ENCODE measurements at places on chromosomes 11 and 22.

DNA sequence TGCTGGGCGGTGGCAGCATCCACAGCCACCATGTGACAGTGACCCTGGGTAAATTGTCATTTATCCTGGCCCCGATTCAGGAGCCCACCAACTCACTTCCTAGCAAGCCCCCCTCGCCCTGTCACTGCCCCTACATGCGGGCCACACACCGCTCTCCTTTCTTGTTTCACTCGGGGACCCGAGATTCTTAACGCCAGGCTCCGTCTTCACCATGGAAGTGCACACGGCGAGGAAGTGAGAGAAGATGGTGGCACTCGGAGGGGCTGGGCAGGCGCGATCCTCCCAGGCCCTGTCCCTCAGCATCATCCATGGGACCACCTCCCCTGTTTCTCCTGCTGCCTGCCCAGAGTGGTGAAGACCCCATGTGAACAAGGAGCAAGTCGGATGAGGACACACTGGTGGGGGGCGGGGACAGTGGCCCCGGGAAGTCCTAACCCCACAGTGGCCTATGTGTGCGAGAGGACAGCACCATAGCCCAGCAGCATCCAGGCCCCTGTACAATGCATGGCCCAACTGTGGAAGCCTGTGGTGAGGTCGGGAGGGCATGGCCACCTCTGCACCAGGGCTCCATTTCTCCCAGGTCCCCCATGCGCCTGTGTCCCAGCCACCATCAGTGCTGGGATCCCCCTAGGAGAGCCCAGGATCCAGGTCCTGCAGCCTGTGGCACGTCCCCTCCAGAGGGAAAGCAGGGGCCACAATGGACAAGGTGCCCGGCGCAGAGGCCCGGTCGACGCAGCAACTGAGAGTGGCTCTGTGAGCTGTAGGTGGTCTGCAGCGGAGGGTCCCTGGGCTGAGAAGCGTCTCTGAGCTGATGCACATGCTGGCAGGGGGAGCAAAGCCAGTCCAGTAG lies 262.8 kb downstream of the BRD1 start:
- no peak for DNase-seq

DNA sequence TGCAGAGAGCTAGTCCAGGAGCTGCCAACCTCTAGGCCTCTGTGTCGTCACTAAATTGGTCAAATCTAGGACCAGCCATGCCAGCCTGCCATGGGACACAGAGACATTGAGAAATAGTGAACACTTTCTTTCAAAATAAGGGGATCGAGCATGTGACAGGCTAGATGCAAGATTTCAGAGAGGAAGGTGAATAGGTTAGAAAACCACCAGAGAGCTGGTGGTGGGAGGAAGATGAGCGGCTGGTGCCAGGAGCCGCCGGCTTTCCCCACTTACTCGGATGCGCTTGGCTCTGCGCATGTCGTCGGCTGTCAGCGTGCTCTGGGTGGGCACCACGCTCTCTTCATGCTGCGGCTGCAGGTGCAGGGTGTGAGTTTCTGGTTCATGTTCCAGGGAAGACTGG lies 35.4 kb upstream of the NFRKB start:
- DNase-seq: no peak

GRCh38 chr11:19658344-19658743 lies 54.3 kb upstream of the NAV2 start:
- DNase-seq: no peak

DNA sequence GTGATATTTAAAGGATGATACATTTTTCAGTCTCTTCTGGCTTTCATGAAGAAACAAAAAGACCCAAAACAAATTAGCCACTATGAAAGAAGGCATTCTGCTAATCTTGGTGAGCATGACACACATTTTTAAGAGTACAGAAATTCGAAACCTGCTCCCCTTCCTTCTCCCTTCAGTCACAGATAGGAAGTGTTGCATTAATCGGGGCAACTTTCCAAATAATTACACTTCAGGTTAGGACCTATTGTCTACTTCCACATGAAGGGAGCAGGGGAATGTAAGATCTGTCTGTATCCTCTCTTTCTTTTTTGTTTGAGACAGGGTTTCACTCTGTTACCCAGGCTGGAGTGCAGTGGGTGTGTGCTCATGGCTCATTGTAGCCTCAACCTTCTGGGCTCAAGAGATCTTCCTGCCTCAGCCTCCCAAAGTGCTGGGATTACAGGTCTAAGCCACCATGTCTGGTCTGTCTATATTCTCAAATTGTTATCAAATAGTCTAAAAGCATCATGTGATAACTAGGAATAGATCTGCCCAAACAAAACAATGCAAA lies 45.8 kb downstream of the NCAM1 start:
- DNase-seq: no peak

DNA sequence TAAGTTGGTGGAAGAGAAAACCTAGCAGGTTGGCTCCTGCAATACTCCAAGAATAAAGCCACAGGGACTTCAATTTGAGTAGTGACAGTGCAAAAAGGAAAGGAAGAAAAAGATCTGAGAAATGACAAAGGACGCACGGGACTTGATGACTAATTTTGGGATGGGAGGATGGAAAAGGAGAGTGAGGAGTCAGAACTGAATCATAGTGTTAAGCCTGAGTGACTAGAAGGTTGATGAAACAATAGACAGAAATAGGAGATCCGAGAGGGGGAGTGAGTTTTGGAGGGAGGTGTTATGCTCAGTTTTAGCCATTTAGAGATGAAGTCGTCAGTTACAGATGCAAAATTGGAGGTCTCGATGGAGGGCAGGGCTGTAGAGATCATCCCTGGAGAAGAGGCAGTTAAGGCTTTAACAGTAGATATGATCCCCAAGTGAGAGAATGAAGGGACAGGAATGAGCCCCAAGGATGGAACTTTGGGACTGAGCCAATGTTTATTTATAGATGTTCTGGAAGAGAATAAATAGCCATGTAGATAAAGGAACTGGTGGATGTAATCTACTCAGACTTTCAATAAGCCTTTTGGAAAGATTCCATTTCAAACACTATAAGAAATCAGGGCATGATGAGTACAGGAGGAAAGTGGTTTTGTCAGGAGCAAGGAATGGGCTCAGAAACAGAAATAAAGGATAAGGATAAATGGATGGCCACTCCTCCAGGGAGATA lies 108.9 kb upstream of the NCAM1 start:
- DNase-seq: peak; percentile 28

GRCh38 chr22:19892925-19893324 lies 38.3 kb upstream of the GNB1L start:
- DNase-seq: no peak

- DNase-seq: no peak
Observed at GRCh38 chr11:121581607-121582006, 128.8 kb upstream of the SORL1-AS1 start.

GRCh38 chr11:18632841-18633240 lies 1.3 kb downstream of the SPTY2D1 start:
- peak; percentile 17 for DNase-seq

- no peak for DNase-seq
Observed at GRCh38 chr22:47307822-47308221, 545.4 kb downstream of the TBC1D22A start.

GRCh38 chr22:22934543-22935055 lies 47.0 kb downstream of the IGLL5 start:
- no peak for DNase-seq

DNA sequence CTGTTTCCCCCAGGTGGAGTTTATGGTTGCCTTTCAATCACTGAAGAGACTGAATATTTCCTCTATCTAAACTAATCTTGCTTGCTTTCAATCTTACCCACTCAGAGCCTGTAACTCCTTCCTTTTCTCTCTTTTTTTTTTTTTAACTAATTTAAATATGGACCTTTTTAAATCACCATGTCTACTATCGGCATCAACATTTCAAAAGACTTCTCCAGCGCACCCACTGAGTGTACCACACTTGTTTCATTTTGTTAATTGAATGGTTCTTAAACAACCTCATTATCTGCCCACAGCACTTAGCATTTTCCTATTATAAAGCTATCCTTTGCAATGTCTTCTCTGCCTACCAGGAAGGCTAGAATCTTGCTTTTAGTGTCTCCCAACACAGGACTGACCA lies 1212.5 kb downstream of the LRRC4C start:
- no peak for DNase-seq

- no peak for DNase-seq
Observed at GRCh38 chr22:44782363-44782963, 30.1 kb downstream of the ARHGAP8 start.

DNA sequence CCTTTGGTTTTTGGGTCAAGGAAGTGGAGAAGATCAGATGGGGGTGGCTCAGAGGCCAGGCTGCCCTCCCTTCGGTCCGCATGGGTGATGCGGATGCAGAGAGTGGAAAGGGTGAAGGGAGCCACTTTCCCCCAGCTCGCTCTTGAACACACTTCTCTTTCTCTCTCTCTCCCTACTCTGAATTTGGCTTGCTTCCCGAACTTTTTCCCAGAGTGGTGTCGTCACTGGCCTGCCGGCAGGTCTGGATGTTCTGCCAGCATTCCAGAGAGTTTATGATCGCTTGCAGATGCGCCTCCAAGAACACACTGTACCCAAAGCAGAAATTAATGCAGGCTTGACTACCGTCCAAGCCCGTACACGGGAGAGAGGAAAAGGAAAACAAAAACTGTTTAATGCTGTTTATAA lies 103.2 kb downstream of the ZBTB16 start:
- peak; percentile 96 for DNase-seq

- DNase-seq: no peak
Observed at GRCh38 chr11:115721296-115721995, 217.2 kb upstream of the CADM1 start.

- DNase-seq: no peak
Observed at GRCh38 chr11:12684315-12684714, 10.1 kb downstream of the TEAD1 start.

GRCh38 chr11:107683061-107683460 lies 28.8 kb downstream of the SLN start:
- no peak for DNase-seq

DNA sequence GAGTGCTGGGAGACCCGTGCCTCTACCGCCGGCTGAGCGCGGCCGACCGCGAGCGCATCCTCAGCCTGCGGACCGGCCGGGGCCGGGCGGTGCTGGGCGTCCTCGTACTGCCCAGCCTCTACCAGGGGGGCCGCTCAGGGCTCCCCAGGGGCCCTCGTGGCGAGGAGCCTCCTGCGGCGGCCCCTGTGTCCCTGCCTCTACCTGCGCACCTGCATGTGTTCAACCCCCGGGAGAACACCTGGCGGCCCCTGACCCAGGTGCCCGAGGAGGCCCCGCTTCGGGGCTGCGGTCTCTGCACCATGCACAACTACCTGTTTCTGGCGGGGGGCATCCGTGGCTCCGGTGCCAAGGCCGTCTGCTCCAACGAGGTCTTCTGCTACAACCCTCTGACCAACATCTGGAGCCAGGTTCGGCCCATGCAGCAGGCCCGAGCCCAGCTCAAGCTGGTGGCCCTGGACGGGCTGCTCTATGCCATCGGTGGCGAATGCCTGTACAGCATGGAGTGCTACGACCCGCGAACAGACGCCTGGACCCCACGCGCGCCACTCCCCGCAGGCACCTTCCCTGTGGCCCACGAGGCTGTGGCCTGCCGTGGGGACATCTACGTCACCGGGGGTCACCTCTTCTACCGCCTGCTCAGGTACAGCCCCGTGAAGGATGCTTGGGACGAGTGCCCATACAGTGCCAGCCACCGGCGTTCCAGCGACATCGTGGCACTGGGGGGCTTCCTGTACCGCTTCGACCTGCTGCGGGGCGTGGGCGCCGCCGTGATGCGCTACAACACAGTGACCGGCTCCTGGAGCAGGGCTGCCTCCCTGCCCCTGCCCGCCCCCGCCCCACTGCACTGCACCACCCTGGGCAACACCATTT lies 3.5 kb downstream of the KLHDC7B start:
- no peak for DNase-seq

GRCh38 chr11:130209954-130210854 lies 50.6 kb downstream of the ST14 start:
- DNase-seq: no peak

DNA sequence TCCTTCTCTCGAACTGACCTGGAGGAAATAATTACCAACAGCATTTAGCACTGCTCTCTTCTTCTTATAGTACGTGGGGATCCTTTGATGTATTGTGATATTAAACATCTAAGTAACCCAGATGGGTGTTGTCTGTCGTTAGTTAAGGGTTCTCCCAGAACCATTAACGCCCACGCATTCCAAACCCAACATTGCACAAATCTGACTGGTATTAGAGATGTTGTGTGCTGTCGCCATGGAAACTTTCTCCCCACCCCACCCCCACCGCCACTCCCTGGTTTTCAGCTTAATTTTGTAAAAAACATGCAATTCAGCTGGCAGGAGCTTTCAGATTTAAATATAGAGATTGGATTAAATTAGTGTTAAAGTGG lies 1495.2 kb downstream of the TBC1D22A start:
- DNase-seq: no peak

DNA sequence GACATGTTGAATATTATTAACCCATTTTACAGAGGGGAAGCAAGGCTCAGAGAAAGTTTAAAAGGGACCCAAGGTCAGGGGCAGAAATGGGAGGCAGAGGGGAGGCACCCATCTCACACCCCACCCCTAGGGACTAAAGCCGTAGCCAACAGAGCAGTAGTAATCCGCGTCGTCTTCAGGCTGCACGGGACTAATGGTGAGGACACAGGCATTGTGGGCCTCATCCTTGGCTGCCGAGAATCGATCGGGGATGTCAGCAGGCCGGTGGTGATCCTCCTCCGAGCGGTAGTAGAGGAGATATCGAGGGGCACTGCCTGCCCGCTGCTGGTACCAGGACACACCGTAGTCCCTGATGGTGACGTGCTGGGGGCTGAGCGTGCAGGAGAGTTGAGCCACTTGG lies 1.5 kb downstream of the VPREB3 start:
- DNase-seq: no peak

DNA sequence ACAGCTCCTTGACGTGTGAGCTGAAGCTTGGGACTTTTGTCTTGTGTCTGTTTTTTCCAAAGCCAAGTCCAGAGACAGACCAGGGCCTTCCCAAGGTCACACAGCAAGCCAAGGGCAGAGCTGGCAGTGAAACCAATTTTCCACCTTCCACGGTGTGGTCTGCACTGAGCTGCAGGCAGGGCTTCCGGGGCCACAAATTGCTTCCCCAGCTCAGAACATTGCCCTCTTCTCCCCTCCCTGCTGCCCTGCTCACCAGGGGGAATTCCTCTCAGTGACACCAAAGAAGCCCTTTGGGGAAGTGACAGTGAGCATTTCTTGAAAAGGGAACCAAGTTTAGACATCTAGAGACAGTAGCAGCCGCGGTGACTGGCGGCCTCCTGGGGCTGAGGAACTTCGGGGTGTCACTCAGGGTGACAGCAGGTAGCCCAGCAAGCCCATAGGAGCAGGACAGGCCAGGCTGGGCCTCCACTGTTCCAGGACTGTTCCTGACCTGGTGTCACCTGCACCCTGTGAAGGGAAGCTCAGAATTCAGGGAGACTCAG lies 9.2 kb downstream of the FXYD2 start:
- no peak for DNase-seq

DNA sequence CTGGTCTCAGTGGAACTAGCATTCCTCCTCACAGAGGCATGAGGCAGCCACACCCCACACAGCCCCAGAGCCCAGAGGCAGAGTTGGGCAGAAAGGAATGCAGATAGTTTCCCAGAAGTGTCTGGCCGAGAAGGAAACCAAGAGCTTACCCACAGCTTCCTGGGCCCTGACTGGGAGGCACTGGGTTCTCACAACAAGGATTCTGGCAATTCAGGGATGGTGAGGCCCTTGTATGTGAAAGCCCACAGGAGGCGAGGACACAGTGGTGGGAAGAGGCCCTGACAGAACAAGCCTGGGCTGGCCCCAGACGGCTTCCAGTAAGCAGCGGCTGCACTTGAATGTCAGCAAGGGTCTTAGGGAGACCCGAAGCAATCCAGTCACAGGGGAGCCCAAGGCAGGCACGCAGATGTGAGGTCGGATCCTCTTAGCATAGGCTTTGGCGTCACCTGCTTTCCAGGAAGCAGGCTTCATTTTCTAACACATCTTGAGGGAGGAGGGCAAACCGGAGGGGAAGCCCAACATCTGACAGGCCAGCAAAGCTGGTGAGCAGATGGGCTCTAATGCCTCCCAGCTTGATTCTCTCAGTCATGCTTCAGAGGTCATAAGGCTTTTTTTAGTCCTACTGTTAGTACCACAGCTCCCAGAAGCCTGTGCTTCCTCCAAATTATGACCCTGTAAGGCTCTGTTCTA lies 78.3 kb upstream of the AKIP1 start:
- DNase-seq: peak; percentile 91

All from foreskin keratinocyte (primary cell).